ENCODE measurements at places on chromosomes 2 and 18. TPM values are rescaled to one million over a fixed set of nuclear protein-coding genes. Genes with fewer than 3 reads are reported as not detected.

The ATP8B1 gene
- total RNA-seq: 39.3 TPM

The GALM gene
- 6.6 TPM for total RNA-seq

The GMPPA gene
- total RNA-seq: 45.8 TPM

The IL1B gene
- 2.1 TPM for total RNA-seq
